Epithelial cell of proximal tubule (primary cell): ENCODE measurements at places on chromosomes 13 and 19. TPM values are rescaled to one million over a fixed set of nuclear protein-coding genes. Genes with fewer than 3 reads are reported as not detected.

DNA sequence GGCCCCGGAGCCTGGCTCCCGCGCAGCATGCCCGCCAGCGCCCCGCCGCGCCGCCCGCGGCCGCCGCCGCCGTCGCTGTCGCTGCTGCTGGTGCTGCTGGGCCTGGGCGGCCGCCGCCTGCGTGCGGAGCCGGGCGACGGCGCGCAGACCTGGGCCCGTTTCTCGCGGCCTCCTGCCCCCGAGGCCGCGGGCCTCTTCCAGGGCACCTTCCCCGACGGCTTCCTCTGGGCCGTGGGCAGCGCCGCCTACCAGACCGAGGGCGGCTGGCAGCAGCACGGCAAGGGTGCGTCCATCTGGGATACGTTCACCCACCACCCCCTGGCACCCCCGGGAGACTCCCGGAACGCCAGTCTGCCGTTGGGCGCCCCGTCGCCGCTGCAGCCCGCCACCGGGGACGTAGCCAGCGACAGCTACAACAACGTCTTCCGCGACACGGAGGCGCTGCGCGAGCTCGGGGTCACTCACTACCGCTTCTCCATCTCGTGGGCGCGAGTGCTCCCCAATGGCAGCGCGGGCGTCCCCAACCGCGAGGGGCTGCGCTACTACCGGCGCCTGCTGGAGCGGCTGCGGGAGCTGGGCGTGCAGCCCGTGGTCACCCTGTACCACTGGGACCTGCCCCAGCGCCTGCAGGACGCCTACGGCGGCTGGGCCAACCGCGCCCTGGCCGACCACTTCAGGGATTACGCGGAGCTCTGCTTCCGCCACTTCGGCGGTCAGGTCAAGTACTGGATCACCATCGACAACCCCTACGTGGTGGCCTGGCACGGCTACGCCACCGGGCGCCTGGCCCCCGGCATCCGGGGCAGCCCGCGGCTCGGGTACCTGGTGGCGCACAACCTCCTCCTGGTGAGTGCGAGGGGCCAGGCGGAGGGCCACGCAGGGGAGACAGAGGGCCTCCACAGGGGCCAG lies at the start of gene KL:
KL (plus strand) TSS at position 10 of the 909 bp plus-strand sequence; CDS start at position 28, 18 bp downstream.
- no peak for DNase-seq

DNA sequence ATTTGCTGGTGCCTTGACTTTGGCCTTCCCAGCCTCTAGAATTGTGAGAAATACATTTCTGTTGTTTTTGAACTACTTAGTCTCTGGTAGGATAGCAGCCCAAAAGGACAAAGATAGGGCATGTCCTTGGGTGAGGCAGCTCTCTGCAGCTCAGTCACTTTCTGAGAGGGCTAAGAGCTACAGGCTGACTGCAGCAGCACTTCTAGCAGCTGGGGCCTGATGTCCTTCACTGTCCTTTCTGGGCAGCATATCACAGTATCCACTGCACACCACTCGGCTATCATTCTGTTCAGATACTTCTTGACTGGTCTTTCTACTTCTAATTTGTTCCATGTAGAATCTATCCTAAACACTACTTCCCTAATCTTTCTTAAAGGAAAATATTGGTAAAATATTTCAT lies 68.5 kb upstream of the CLDN10 start:
- DNase-seq, result no peak

GRCh38 chr13:30037766-30038165 lies 187.3 kb upstream of the UBL3 start:
- no peak for DNase-seq

GRCh38 chr13:21777813-21778212 lies 106.9 kb downstream of the FGF9 start:
- no peak for DNase-seq

DNA sequence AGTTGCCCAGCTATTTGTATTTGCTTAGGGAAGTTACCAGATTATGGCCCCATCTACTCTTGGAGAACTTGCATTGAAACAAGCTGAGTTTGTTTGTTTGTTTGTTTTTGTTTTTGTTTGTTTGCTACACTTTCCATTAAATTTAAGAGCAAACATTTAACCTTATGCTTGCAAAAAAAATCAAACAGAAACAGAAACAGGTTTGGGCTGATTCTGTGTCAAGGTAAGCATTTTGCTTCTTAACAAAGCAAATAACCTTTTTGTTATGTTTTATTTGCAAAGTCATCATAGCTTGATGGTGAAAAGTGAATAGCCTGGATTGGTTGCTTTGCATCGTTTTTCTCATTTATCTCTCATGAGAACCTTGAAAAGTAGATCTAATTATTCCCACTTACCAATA lies 531.8 kb downstream of the EFNB2 start:
- DNase-seq, result no peak

- DNase-seq, result no peak
Observed at GRCh38 chr19:29660835-29661234, 4.4 kb upstream of the PLEKHF1 start.

- no peak for DNase-seq
Observed at GRCh38 chr13:27391471-27391870, 32.9 kb upstream of the GTF3A start.

COQ8B gene
- total RNA-seq, result 20.9 and 30.5 TPM in 2 replicates

DNA sequence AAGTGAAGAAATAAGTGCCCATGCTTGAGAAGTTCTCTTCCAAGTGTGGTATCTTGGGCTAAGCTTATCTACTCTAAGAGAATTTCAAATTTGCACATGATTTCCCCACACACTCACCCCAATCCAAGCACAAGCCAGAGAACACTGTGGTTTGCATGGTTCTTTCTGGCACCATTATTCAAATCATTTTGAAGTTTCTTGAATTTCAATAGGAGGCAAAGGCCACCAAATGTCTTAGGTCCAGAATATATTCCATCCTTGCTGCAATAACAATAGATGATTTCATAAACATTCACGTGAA lies 359.7 kb downstream of the IRS2 start:
- DNase-seq, result no peak

- no peak for DNase-seq
Observed at GRCh38 chr13:36630181-36630803, 43.5 kb upstream of the SERTM1 start.

DNA sequence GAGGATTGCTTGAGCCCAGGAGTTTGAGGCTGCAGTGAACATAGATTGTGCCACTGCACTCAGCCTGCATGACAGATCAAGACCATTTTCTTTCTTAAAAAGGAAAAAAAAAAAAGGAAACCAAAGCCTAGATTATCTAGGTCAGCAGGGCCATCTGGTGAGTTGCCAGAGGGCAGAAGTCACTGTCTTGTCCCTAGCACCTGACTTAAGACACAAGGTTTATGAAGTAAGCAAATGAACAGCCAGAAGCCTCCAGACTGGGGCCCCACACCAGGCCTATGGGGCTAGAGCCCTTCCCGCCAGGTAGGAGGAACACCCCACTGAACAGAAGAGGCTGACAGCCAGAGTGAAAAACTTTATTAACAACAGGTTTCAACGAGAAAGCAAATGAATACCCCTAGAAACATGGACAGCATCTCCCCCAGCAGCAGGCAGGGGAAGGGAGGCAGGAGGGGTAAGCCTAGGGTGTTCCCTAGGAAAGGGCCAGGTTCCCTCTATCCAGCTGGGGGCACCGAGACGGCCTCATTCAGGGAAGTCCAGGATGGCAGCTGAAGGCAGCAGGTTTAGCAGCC lies 1.2 kb downstream of the WDR83 start:
- no peak for DNase-seq

GRCh38 chr19:38654628-38655055 lies 7.2 kb downstream of the ACTN4 start:
- DNase-seq, result no peak

DNA sequence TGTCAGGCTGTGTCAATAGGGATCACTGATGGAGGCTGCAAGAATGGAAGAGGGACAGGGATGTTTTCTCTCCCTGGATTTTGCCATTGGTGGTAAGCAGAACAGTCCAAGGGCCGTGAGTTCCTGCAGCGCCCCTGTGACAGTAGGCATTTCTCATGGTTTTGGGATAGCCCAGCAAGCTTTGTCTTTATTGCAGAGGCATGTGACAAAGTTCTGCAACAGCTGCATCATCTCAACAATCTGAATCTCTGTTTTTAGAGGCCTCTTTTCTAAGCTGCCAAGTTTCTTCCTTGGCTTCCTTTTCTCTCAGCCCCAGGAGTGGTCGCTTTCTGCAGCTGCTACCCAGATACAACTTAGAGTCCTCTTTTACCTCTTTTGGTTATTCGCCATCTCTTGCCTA lies 95.7 kb upstream of the TSHZ3 start:
- DNase-seq, result no peak

GRCh38 chr19:13104360-13104847 lies 1.7 kb upstream of the LYL1 start:
- DNase-seq, result no peak
